Left lung (tissue), 14 donors: ENCODE measurements at places on chromosomes 1 and 21.

GRCh38 chr1:197144570-197145325, 1.7 kb downstream of the ASPM start:
- no peak for DNase-seq

DNA sequence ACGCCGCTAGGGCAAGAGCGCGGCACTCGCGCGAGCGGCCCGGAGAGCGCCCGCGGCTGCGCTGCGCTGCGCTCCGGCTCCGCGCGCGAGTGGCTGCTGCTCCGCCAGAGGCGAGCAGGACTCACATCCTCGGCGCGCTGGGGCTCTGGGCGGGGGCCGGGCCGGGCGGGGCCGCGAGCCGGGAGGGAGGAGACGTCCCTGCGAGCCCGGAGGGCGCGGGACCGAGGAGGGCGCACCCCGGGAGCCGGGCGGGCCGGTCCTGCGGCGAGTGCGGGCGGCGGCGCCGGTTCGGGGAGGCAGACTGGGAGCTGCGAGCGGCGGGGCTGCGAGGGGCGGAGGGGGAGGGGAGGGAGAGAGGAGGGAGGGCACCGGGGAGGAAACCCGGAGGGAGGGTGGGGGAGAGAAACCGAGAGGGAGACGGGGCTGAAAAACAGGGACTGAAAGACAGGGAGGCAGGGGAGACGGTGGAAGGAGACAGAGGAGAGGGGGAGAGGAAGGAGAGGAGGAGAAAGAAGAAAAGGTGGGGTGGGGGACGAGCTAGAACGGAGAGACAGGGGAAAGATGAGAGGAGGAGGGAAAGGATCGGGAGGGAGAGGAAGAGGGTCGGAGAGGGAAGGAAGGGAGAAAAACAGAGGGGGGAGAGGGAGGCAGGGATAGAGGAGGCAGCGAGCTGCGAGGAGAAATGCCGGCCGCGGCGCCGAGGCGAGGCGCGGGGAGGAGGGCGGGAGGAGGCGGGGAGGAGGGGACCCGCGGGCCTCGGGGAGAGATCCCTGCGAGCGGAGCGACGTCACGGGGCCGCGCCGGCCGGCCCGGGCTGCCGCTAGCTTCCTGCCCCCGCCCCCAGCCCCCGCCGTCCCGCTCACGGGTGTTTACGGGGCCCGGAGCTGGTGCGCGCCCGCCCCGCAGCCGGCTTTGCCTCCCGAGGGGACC, at the start of gene CAMK2N1:
CAMK2N1 (minus strand) TSS at position 684 of the 930 bp plus-strand sequence. CDS start 831 bp downstream, outside the sequence.
- DNase-seq: peak; percentile 40

DNA sequence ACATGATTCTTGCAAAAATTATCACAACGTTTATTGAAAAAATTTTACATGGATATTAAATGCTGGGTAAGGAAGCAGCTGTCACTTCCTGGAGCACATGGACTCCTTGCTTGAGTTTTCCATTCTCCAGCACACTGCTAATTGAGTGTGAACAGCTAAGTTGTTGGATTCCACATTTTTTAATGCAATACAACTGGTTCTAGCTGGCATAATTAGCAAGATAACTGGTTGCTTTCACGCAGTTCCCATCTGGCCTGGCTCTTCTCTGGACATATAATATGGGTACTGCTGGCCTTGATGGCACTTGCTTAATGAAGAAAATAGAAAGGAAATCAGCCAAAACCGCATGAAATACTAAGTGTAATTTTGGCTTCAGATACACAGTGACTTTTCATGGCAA, 26.6 kb downstream of the RGS21 start:
- DNase-seq: peak; percentile 65

DNA sequence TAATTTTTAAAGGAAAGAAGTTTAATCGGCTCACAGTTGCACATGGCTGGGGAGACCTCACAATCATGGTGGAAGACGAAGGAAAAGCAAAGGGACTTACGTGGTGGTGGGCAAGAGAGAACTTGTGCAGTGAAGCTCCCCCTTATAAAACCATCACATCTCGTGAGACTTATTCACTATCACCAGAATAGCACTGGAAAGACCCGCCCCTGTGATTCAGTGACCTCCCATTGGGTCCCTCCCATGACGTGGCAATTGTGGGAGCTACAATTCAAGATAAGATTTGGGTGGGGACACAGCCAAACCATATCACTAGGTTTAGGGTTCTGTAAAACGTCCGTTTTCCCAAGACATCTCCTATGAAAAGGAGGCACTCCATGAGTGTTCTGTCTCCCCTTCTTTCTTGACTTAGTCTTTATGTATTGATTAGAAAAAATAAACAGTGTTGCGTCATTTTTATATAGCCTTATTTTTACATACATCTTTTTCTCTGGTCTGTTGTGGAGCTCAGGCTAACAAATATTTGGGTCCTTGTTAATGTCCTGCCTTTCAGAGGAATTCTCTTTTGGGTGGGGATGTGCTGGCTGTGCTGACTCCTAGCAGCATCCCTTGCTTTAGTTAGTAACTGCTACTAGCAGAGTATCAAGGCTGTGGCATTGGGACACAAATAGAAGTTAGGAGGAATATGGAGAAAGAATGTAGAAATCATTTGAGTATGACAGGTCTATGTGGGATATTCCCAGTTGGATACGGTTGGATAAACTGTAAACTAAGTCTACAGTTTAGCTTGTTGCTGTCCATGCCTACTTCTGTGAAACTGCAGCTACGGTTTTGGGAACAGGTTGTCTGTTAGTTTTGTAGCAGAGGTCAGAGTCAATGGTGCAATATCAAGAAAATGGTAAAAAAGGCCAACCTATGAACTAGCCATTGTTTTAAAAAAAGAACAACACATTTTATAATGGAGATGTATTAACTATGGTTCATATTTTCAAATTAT, 23.5 kb downstream of the BACH1 start:
- DNase-seq: no peak

DNA sequence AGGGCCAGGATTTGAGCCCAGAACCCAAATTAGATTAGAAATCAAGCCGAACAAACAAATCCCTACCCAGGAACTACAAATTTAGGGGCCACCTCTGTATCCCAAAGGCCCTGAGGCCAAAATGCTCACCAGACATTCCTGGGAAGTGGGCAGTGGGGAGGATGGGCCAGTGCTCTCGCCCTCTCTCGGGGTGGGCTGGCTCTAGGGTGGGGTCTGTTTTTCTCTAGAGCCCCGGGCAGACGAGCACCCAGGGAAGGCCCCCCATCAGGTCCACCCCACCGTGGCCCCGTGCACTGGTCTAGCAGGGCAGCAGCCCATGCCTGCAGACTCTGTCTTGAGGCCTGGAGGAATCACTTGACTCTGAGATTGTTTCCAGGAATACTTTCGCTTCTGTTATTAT, 252.0 kb downstream of the RRAGC start:
- no peak for DNase-seq

DNA sequence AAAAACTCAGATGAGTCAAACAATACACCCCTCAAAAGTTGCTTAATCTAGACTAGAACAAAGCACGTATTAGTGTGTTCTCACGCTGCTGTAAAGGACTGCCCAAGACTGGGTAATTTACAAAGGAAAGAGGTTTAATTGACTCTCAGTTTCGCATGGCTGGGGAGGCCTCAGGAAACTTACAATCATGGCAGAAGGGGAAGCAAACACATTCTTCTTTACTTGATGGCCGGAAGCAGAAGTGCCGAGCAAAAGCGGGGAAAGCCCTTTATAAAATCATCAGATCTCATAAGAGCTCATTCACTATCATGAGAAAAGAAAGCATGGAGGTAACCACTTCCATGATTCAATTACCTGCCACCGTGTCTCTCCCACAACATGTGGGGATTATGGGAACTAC, 10.1 kb downstream of the JAM2 start:
- no peak for DNase-seq

- DNase-seq: peak; percentile 32
Measured at GRCh38 chr1:107480548-107481415, 339.9 kb downstream of the NTNG1 start.

- DNase-seq: no peak
Measured at GRCh38 chr1:231844986-231845502, 218.5 kb downstream of the DISC1 start.

DNA sequence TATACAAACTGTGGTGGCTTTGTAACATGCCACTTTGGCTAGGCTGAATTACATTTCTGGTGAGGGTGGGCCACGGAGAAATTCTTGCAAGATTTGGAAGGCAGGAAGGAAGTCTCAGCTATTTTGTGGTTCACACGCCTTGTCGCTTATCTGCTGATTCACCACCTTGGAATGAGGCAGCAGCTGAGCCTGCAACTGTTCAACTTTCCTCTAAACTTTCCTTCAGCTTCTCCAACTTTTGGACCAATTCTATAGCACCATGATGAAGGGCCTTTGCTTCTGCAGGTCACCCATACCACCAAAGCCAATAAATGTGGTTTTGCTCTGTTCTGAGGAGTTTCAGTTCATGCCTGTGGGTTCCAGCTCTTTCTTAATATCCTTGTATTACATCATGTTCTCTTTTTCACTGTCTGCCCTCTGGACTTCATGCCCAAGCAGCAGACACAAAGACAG, 337.6 kb upstream of the SNX7 start:
- peak; percentile 21 for DNase-seq

- DNase-seq: no peak
Measured at GRCh38 chr1:24878045-24878444, 52.0 kb downstream of the RUNX3 start.

GRCh38 chr1:76374086-76374485, 299.5 kb downstream of the ST6GALNAC3 start:
- DNase-seq: no peak

- peak; percentile 55 for DNase-seq
Measured at GRCh38 chr1:11858968-11859871, 475 bp upstream of the NPPB start.

DNA sequence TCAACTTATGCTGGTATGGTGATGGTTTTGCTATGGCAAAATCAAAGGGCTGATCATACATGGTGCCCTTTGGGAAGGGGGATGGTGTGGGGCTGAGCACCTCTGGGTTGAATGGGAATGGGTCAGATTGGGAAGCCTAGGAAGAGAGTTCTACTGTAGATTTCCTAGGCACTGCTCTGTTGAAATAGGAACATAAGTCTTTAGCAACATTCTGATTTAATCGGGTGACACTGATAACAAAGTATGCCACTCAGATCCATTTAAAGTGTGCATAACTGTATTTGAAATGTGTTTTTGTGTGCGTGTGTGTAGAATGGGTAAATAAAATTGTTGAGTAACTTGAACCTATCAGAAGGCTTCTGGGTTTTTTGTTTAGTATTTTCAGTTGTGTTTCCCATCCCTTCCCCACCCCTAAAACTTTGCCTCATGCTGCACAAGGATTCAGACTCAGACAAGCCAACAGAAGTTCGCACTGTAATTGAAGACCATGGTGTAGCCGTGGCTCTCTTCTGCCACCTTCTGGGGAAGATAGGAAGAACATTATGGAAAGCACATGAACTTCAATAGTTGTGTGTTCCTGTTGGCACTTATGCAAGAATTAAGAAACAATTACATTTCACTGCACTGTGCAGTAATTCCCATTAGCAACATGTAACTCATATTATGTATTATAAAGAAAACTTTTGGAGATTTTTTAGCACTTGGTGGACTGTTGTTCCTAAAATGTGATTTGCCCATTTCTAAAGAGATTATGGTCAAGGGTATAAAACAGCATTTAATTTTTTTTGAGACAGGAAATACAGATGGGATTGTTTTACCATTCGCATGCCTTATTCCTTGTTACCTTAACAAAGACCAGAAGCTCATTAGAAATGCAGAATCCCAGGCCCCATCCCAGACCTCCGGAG, 10.9 kb upstream of the C4BPB start:
- peak; percentile 88 for DNase-seq
